Aorta (tissue), 5 donors: ENCODE measurements at places on chromosomes 6 and 20.

GRCh38 chr6:40997234-40997957 is 41.6 kb downstream of the UNC5CL start:
- peaks cover 4% of the 10 kb centered on the region for H3K4me1 ChIP-seq
- H3K4me3 ChIP-seq = no peak overlapping the region
- H3K27ac ChIP-seq = no peak overlapping the region
- DNase-seq = no peak
- no peaks in the 10 kb centered on the region for H3K36me3 ChIP-seq

DNA sequence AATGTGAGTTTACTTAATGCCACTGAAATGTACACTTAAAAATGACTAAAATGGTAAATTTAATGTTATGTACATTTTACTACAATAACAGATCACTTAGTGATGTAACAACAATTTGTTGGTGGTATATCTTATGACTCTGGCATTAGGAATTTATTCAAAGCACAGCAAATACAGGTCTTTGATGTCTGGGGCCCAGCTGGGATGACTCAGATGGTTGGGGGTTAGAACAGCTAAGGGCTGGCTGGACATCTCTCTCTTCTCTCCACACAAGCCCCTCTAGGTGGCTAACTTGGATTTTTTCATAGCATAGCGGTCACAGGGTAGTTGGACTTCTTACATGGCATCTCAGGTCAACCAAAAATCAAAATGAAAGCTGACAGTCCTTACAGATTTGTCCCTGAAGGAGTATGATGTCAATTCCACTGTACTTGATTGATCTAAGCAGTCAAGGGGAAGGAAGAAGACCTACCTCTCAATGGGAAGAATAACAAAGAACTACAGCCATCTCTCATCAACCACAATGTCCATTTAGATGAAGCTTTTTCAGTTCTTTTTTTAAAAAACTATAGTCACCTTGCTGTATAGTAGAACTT is 37.5 kb upstream of the LCA5 start:
- no peak for DNase-seq
- H3K27ac ChIP-seq = no peak overlapping the region
- H3K4me1 ChIP-seq = no peaks in the 10 kb centered on the region
- no peak overlapping the region for H3K4me3 ChIP-seq

GRCh38 chr6:98769546-98769945 is 64.8 kb upstream of the POU3F2 start:
- no peaks in the 10 kb centered on the region for H3K36me3 ChIP-seq
- H3K4me1 ChIP-seq = no peaks in the 10 kb centered on the region
- H3K27ac ChIP-seq = no peak overlapping the region
- no peak overlapping the region for H3K4me3 ChIP-seq
- no peak for DNase-seq

GRCh38 chr20:8368670-8369069 is 236.6 kb downstream of the PLCB1 start:
- no peak overlapping the region for H3K4me3 ChIP-seq
- no peaks in the 10 kb centered on the region for H3K4me1 ChIP-seq
- H3K36me3 ChIP-seq = no peaks in the 10 kb centered on the region
- DNase-seq = no peak
- H3K27me3 ChIP-seq = no peaks in the 10 kb centered on the region
- no peak overlapping the region for H3K27ac ChIP-seq

GRCh38 chr6:125930765-125931418 is 25.7 kb upstream of the HINT3 start:
- H3K36me3 ChIP-seq = peaks cover 4% of the 10 kb centered on the region
- no peaks in the 10 kb centered on the region for H3K4me1 ChIP-seq
- no peaks in the 10 kb centered on the region for H3K27me3 ChIP-seq
- no peak for DNase-seq

GRCh38 chr20:54028276-54029011 is 42.0 kb downstream of the BCAS1 start:
- no peak overlapping the region for H3K27ac ChIP-seq
- H3K4me1 ChIP-seq = no peaks in the 10 kb centered on the region
- H3K36me3 ChIP-seq = no peaks in the 10 kb centered on the region
- no peak overlapping the region for H3K4me3 ChIP-seq
- H3K27me3 ChIP-seq = no peaks in the 10 kb centered on the region

DNA sequence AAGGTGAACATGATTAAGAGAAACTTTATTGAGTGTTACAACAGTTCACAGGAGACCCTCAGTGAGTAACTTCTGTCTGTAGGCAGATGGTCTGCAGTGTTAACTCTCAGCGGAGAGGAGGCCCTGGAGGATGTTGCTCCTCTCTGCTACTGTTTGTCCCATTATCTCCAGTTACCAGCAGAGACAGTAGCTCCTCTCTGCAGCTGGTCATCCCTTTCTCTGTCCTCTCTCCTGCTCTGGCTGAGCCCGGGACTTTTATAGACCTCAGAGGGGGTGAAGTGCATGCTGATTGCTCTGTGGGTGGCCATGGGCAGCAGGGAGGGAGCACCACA is 5.7 kb downstream of the GTSF1L start:
- no peaks in the 10 kb centered on the region for H3K27me3 ChIP-seq
- no peak overlapping the region for H3K27ac ChIP-seq
- H3K36me3 ChIP-seq = no peaks in the 10 kb centered on the region
- no peak for DNase-seq

GRCh38 chr20:47783828-47784598 is 1.3 kb downstream of the SULF2 start:
- DNase-seq = no peak
- no peaks in the 10 kb centered on the region for H3K27me3 ChIP-seq
- peak overlapping the region; percentile 51 for H3K4me3 ChIP-seq
- H3K27ac ChIP-seq = no peak overlapping the region

- peak; percentile 86 for DNase-seq
- peak overlapping the region; percentile 89 for H3K27ac ChIP-seq
- H3K36me3 ChIP-seq = no peaks in the 10 kb centered on the region
- no peak overlapping the region for H3K4me3 ChIP-seq
- H3K27me3 ChIP-seq = no peaks in the 10 kb centered on the region
These were observed 10.6 kb downstream of the REM1 start for GRCh38 chr20:31485450-31486339.

- no peak overlapping the region for H3K27ac ChIP-seq
- no peak for DNase-seq
- H3K4me1 ChIP-seq = no peaks in the 10 kb centered on the region
- no peaks in the 10 kb centered on the region for H3K36me3 ChIP-seq
- no peak overlapping the region for H3K4me3 ChIP-seq
These were observed 48.3 kb downstream of the ZDHHC14 start for GRCh38 chr6:157429248-157429647.

DNA sequence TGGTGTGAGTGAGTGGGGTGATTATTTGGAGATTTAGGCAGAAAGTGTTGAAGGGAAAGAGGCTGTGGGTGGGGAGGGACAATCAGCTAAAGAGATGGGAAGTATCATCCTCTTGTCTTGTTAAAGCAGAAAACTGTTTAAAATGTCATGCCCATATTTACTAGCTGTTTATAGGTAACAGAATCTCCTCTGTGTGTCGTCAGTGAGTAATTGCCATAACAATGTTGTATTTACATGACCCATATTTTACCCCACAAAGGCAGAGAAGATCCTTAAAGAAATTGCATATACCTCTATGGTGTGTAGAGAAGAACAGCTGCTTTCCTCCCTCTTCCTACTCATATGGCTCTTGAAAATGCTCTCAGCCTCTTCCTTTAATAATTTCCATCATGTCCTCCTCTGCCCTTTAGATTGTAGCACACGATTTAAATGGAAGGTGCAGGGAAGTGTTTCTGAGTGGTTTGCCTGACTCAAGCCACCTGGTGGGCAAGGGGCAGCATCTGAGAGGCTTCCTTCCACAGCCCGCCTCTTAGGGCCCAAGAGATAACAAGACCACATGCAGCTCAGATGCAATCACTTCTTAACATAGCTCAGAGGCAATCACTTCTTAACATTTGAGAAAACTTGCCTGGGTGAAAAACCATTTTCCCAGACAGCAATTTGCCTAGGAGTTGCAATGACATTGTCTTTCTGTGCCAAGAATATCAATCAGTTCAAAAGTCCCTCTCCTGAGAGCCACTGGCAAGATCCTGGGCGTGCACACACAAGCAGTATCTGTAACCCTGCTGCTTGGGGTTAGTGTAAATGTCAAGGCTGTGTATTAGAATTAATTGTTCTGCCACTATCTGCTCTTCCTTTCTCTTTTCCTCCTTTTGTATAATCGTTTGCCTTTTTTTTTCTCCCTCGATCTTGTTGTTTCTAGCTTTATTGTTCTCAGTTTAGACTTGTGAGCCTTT is 44.1 kb upstream of the EDN1 start:
- H3K27me3 ChIP-seq = peaks cover 2% of the 10 kb centered on the region
- H3K27ac ChIP-seq = no peak overlapping the region
- no peak for DNase-seq

GRCh38 chr6:33966536-33966935 is 162.7 kb upstream of the MLN start:
- H3K27ac ChIP-seq = no peak overlapping the region
- H3K36me3 ChIP-seq = no peaks in the 10 kb centered on the region
- DNase-seq = no peak
- H3K4me1 ChIP-seq = no peaks in the 10 kb centered on the region
- peaks cover 2% of the 10 kb centered on the region for H3K27me3 ChIP-seq
- H3K4me3 ChIP-seq = no peak overlapping the region

GRCh38 chr6:20203561-20204511 is 8.4 kb downstream of the MBOAT1 start:
- no peak for DNase-seq
- H3K36me3 ChIP-seq = no peaks in the 10 kb centered on the region
- no peaks in the 10 kb centered on the region for H3K27me3 ChIP-seq
- H3K27ac ChIP-seq = no peak overlapping the region

- H3K4me3 ChIP-seq = no peak overlapping the region
- no peak for DNase-seq
- H3K27ac ChIP-seq = no peak overlapping the region
- H3K36me3 ChIP-seq = no peaks in the 10 kb centered on the region
These were observed 268.4 kb upstream of the IRAK1BP1 start for GRCh38 chr6:78598966-78599365.

DNA sequence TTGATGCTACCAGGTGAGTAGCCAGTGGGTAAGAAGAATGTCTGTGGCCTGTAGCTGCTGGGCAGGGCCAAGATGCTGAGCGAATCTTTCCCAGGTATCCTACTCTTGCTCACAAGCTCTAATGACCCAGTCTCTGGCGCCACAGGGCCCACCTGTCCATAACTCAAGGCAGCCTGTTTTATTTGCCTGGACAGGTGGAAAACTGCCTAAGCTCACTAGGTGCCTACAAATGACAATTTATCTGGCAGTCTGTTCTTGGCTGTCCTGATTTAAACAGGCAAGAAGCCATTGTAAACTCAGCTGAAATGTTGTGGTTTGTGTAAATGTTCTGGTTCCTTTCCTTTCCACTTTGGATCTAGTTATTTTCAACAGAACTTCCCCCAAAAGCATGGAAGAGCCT is 113.3 kb downstream of the TCP11 start:
- peak overlapping the region; percentile 33 for H3K27ac ChIP-seq
- peaks cover 9% of the 10 kb centered on the region for H3K4me1 ChIP-seq
- no peak for DNase-seq
- H3K27me3 ChIP-seq = no peaks in the 10 kb centered on the region
- H3K36me3 ChIP-seq = no peaks in the 10 kb centered on the region

DNA sequence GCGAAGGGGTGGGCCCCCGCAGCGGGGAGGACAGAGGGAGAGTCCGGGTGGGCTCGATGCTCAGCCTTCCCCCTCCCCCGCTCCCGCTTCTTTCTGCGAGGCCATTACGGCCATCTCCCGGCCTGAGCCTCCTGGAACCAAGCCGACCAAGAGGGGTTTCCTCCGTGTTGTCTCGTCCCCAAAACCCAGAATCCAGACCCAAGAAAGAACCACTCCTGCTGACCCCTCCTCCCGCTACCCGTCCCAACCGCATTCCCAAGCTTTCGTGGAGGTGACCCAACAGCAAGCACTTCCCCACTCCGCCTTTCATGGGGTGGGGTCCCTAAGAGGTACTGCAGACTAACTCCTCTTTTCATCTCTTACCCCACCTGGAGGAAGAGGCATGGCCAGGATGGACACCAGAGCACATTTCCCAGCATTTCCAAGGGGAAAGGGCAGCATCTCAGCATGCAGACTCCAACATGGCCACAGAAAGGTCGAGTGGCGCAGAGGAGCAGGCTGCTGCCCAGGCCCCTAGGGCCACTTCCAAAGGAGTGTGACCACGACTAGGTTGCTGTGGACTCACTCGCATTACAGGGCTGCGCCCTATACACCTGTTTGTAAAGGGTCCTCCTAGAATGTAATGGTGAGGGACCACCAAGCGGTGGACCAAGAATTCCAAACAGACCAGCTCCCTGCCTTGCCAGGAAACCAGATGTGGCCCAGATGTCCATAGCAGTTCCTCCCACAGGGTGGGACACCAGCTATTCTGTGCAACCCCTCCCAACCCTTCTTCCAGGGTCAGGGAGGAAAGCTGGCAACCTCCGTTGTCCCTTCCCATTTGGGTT is 53.4 kb downstream of the MRPL14 start:
- H3K4me1 ChIP-seq = no peaks in the 10 kb centered on the region
- no peak overlapping the region for H3K27ac ChIP-seq
- no peaks in the 10 kb centered on the region for H3K27me3 ChIP-seq
- H3K4me3 ChIP-seq = peak overlapping the region; percentile 0
- no peak for DNase-seq
- H3K36me3 ChIP-seq = no peaks in the 10 kb centered on the region

GRCh38 chr6:96499781-96500180 is 21.8 kb upstream of the UFL1 start:
- H3K36me3 ChIP-seq = no peaks in the 10 kb centered on the region
- H3K27ac ChIP-seq = no peak overlapping the region
- peak; percentile 42 for DNase-seq
- H3K4me3 ChIP-seq = no peak overlapping the region

GRCh38 chr6:111757342-111757741 is 115.9 kb downstream of the FYN start:
- no peaks in the 10 kb centered on the region for H3K36me3 ChIP-seq
- no peaks in the 10 kb centered on the region for H3K27me3 ChIP-seq
- H3K27ac ChIP-seq = no peak overlapping the region
- H3K4me3 ChIP-seq = no peak overlapping the region

GRCh38 chr6:21444711-21445260 is 148.8 kb upstream of the SOX4 start:
- H3K4me3 ChIP-seq = no peak overlapping the region
- no peaks in the 10 kb centered on the region for H3K27me3 ChIP-seq
- no peak overlapping the region for H3K27ac ChIP-seq
- no peak for DNase-seq
- H3K4me1 ChIP-seq = no peaks in the 10 kb centered on the region

GRCh38 chr6:12585497-12585958 is 131.0 kb upstream of the PHACTR1 start:
- H3K4me3 ChIP-seq = no peak overlapping the region
- no peak for DNase-seq
